Mucosa of descending colon (tissue), 3 donors: ENCODE measurements at places on chromosomes 5 and 9. TPM values are rescaled to one million over a fixed set of nuclear protein-coding genes. Genes with fewer than 3 reads are reported as not detected.

CTNND2 gene
- 0.81 TPM for total RNA-seq

ADAM19 gene
- 6.4 TPM for total RNA-seq

LCN12 gene
- total RNA-seq: 7.6 TPM

PRLR gene
- 10.3 TPM for total RNA-seq

PLEKHG4B gene
- 0.36 TPM for total RNA-seq

NMRK1 gene
- total RNA-seq: 27.2 TPM

STPG3 gene
- total RNA-seq: not detected

FTMT gene
- total RNA-seq: not detected

SLCO4C1 gene
- total RNA-seq: 2.6 TPM

SPATA31E1 gene
- not detected for total RNA-seq

- no peak for DNase-seq
These were observed 297.7 kb upstream of the EFNA5 start for GRCh38 chr5:107968406-107968843.

DNA sequence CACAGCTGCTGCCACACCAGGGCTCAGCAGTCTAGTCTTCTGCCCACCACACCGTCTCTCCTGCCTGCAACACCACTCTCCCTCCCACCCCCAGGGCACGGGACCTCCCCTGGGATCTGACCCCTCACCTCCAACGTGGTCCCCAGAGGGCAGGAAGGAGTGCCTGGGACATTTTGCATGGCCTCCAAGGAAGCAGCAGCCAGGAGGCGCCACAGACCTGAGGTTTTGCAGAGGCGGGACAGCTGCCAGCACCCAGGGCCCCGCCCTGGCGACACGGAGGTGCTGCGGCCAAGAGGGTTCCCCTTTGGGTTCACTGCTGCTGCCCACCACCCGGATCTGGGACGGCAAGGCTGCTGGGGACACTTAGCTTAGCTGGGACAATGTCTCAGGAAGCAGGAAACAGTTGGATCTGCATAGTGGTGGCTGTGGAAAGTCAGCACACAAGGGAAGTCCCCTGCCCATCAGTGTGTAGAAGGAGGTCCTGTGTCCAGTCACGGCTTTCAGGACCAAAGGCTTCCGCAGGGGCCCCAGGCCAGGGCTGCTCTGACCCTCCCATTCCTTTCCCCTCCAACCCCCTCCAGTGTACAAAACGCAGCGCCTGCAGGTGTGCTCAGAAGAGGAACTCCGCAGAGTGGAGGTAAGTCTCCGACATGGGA, 13.8 kb downstream of the PROP1 start:
- DNase-seq: no peak

GRCh38 chr5:96326902-96327301, 106.1 kb downstream of the PCSK1 start:
- DNase-seq: no peak

- no peak for DNase-seq
These were observed 65.5 kb upstream of the DMRTA1 start for GRCh38 chr9:22381170-22381569.

DNA sequence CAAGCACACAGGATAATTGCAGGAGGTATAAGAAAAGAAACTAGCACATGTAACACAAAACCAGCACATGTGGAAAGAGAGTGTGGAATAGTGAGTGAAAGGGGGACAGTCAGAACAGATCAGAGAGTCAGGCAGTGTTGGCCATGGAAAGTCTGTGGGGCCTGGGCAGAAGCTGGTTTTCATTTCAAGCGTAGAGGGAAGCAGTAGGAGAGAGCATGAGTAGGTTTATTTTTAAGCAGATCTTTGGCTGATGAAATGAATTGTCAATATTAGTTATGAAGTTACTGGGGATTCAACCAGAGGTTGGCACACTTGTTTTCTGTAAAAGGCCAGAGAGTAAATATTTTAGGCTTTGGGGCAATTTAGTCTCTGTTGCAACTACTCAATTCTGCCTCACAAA, 283.1 kb downstream of the SMARCA2 start:
- no peak for DNase-seq

GRCh38 chr9:131126059-131126426, 657 bp downstream of the NUP214 start:
- DNase-seq: no peak

- no peak for DNase-seq
These were observed 64.1 kb downstream of the SLC1A3 start for GRCh38 chr5:36670548-36670947.

- DNase-seq: no peak
These were observed 171.7 kb downstream of the TTLL11 start for GRCh38 chr9:121921444-121921843.

- DNase-seq: no peak
These were observed 62.8 kb downstream of the RGS3 start for GRCh38 chr9:113526231-113526746.

DNA sequence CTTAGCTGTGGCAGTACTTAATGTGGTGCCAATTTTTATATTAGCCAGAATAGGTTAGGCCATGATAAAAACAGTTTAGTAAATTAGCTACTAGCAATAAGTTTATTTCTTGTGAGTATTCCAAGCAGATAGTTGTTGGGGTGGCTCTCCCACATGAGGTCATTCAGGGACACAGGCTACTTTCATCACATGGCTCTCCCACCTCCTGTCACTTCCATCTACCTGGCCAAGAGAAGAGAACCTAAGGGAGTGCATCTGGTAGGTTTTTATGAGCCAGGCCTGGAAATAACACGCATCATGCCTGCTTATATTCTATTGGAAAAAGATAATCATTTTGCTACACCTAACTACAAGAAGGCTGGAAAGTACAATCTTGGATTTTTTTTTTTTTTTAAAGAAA, 161.4 kb upstream of the CCNH start:
- no peak for DNase-seq

DNA sequence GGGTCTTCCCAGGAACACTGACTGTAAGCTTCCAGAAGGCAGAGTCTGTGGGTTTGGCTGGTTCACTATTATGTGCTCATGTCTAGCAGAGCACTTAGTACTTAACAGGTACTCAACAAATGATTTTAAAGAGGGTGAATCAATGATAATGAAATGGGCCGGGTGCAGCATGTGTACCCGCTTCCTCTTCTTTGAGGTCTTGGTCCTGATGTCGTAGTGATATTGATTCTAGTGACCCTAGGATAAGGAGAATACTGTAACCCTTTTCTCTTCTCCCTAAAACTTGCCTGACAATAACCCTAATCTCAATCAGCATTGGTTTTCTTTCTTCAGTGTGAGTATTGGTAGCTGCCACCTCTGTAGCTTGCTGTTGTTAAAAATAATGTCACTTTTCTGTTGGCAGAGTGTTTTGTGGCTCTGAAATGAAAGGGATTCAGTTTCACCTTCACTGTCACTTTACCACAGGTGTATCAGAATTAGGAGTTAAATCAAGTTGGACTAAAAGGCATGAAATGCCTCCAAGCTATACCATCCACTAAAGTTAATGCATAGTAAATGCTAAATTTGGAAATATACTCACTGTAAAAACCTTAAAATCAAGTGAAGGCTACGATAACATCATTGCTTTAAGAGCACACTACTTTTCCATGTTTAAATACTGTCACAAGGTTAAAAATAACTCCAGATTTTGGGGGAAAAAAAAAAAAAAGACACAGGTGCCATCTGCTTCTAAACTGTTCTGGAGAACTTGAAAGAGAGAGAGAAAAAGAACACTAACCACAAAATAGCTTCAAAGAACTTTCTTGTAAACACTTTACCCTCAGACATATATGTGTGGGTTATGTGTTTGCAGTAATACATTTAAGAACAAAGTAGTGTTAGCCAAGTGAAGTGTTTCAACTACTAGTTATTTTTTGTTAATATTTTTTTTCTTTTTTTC, 6.0 kb downstream of the CAMK4 start:
- no peak for DNase-seq

DNA sequence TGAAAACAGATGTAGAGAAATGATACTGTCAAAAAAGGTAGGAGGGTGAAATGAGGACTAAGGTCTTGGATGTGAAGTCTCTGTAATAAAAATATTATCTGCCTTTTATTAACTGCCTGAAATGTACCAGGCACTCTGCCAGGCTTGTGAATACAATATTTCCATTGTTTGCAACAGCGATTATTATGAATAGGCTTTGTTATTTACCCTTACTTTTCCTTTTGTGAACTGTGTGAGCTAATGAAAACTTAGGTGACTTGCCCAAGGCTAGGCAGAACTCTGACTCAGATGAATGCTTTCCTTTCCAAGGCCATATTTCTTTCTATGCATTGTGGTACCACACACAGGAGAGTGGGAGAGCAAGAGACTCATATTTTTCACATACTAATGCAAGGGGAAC, 204.1 kb downstream of the CDH12 start:
- no peak for DNase-seq

- no peak for DNase-seq
These were observed 254.6 kb downstream of the FSTL4 start for GRCh38 chr5:133357758-133358157.

DNA sequence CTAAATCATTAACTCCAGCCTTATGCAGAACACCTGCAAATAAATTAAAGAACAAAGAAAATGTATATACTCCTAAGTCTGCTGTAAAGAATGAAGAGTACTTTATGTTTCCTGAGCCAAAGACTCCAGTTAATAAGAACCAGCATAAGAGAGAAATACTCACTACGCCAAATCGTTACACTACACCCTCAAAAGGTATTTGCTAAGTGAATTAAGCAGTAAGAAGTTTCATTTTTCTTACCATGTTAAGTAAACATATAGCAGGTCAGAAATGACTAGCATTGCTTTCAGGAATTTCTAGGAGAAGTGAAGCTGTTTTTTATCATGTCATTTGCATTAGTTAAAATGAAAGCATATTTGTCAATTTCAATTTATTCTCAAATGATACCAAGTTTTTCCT, 92.7 kb downstream of the MELK start:
- no peak for DNase-seq

GRCh38 chr5:115577741-115578140, 24.5 kb downstream of the TICAM2 start:
- DNase-seq: no peak
